ENCODE measurements at places on chromosomes 5 and 9. TPM values are rescaled to one million over a fixed set of nuclear protein-coding genes. Genes with fewer than 3 reads are reported as not detected.

GCNT4 gene
- 1.5 TPM for total RNA-seq

FUT7 gene
- total RNA-seq = 10.4 TPM

NIM1K gene
- total RNA-seq = 0.73 TPM

COL15A1 gene
- 0.33 TPM for total RNA-seq

DNA sequence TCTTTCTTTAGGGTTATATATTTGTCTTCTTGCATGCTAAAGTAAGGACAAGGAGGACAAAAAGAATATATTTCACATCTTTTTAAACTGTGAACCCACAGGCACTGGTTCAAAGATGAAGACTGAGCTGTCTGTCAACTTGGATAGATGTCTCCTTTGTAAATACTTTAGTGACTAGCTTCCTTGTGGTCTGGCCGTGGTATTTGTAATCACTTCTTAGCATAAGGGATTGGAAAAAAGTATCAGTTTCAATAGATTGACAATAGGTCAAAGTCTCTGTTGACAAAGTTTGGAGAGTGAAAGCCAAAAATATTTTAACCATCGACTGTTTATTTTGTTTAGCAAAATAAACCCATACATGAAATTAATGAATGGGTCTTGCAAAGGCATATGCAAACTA is 91.4 kb downstream of the TMEM167A start:
- no peak for DNase-seq

GRCh38 chr5:84274585-84275468 is 109.9 kb downstream of the EDIL3 start:
- DNase-seq = no peak

GRCh38 chr5:115842089-115842935 is 577 bp downstream of the AP3S1 start:
- DNase-seq = no peak

- DNase-seq = no peak
Measured at GRCh38 chr9:16869131-16869881, 1.2 kb downstream of the BNC2 start.

DNA sequence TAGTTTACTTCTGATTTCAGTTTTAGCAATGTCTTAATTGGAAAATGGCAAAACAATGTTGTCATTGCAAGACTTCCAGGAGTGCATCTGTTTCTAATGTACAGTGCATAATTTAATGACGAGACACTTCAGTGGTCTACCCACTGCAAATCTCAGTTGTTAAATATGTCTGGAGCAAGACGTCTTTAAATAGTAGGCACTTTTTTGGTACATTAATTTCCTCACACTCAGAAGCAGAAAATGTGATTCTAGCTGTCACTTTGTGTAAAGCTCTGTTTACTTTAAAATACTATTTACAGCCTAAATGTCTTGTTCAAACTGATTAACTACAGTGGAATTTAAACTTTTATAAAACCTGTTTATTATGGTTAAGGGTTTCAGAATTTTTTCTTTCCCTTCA is 815.5 kb downstream of the TLE1 start:
- no peak for DNase-seq

- no peak for DNase-seq
Measured at GRCh38 chr5:35194635-35195471, 35.4 kb downstream of the PRLR start.

DNA sequence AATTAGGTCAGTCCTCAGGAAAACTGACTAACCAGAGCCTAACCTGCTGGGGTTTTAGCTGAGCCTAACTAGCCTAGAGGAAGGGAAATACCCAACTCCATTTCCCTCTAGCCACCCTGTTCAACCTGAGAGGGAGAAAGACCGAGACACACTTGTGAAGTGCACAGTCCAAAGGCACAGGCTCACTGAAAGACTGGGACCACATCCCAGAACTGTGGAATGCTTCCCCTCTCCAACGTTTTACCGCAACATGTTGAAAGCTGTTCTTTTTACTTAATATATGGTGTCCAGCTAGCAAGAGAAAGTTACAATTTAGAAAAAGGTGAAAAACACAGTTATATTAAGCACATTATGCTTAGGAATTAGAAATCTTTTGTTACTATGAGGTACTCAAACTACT is 76.8 kb upstream of the SIMC1 start:
- DNase-seq = no peak

- DNase-seq = no peak
Measured at GRCh38 chr5:11105696-11106095, 344.7 kb upstream of the DAP start.

Data from activated CD4-positive, alpha-beta memory T cell treated with anti-CD3 and anti-CD28 coated beads, Interleukin-2, amount 10 ng/mL, durations not matched to agents 7 days and 5 days (primary cell).